ENCODE measurements at places on chromosomes 7 and 10.

DNA sequence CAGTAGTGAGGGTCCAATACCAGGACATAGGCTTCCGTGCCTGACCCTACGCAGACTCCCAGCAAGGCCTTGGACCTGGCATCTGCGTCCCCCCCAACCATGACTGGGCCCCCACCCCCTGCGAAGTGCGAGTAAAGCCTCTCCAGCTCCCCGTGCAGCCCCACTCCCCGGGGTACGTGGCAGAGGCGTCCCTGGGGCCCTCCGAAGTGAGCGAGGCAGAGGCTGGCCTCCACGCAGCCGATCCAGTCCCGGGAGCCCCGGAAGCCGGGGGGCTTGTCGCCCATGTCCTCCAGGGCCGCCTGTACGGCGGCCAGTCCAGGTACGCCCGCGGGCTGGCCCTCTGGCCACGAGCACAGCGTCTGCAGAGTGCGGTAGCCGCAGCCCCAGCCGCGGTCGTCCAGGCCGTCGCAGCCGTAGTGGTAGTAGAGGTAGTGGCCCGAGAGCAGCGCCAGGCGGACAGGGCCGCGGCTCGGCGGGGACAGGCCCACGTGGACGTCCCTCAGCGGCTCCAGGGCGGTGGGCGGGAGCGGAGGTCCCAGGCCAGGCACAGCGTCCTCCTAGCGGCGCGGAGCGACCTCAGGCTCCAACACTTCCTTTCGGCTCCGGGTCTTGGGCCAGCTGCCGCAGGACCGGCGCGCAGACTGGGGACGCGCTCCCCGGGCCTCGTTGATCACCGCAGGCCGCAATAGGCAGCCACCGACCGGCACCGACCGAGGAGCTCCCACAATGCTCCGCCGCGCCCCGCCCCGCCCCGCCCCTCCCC, at the start of gene UFSP1:
Gene UFSP1, minus strand, starts transcription at position 728 of the 763 bp plus-strand sequence. Its CDS starts 444 bp downstream, at position 284.
- peak; percentile 56 for DNase-seq

GRCh38 chr7:155878674-155879073, 66.4 kb upstream of the SHH start:
- no peak for DNase-seq

DNA sequence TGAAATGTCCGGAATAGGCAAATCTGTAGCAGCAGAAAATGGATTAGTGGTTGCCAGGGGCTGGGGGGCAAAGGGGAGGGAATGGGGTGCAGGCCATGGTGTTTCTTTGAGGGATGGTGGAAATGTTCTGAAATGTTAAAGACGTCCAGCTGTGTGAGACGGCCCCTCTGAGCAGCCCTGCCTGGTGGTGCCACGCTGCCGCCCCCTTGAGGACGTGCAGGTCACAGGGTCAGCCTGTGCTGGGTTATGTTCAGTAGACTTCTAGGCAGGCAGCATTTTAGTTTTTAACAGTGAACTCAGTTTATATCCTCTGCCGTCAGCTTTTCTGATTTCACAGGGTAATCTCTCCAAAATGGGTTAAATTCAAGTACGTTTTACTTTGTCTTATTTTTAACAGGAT, 9.4 kb downstream of the NUB1 start:
- no peak for DNase-seq

GRCh38 chr10:8275911-8276310, 221.4 kb downstream of the GATA3 start:
- no peak for DNase-seq

DNA sequence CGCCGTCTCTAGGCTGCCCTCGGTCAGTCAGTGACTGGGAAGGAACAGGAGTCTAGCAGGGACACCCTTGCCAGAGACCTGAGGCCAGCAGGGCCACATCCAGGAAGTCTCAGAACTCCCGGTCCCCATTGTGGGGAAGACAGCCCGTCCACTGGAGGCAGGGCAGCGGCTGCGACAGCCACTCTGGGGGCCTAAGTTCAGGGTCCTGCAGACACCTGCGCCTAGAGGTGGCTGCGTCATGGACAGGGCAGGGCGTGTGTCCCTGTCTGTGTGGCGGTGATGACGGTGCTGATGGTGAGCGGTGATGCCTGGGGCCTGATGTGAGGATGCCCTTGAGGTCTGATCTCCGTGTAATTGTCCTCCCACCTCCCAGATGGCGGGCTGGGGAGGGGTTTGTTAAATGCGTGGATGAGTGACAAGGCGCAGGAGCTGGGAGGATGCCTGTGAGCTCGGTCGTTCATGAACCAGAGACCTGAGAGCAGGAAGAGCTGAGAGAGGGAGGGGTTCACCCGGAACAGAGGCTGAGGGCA, 537.9 kb upstream of the FOXK1 start:
- DNase-seq, result no peak

DNA sequence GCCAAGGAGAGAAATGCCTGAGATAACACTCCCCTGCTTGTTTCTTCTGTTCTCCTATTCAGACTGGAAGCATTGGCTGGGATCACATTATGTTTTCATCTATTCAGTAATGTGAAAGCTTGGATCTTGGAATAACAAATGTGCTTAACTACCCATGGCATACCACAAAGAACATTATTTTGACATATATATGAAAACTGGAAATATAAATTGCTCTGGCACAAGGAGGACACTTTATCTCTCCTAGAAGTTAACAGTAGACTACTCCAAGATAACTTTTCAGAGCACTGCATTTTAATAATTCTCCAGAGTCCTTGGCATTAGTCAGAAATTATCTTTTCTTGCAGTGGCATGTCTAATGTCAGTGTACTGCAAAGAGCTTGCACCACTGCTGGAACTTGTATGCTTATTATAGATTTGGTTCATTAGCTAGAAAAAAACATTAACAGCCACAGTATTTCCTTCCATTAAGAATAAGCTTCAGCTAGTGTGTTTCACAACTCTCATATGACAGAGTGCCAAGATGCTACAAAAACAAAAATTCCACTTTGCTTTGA, 169.3 kb upstream of the LRRN3 start:
- no peak for DNase-seq

DNA sequence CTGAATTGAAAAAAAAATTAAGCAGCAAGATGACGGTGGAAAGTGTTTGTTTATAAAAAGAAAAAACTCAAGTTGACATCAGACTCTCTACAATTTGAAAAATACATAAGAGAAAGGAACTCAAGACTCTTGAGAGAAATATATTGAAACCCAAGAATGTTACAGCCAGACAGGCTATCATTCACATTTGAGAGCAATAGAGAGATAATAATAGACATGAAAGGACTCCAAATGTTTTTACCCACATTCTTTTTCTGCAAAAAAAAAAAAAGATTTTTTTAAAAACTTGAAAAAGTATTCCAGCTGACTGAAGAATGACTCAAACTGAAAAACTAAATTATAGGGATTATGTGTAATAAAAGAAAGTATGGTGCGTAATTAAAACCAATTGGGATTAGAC, 532.4 kb downstream of the INHBA start:
- no peak for DNase-seq

DNA sequence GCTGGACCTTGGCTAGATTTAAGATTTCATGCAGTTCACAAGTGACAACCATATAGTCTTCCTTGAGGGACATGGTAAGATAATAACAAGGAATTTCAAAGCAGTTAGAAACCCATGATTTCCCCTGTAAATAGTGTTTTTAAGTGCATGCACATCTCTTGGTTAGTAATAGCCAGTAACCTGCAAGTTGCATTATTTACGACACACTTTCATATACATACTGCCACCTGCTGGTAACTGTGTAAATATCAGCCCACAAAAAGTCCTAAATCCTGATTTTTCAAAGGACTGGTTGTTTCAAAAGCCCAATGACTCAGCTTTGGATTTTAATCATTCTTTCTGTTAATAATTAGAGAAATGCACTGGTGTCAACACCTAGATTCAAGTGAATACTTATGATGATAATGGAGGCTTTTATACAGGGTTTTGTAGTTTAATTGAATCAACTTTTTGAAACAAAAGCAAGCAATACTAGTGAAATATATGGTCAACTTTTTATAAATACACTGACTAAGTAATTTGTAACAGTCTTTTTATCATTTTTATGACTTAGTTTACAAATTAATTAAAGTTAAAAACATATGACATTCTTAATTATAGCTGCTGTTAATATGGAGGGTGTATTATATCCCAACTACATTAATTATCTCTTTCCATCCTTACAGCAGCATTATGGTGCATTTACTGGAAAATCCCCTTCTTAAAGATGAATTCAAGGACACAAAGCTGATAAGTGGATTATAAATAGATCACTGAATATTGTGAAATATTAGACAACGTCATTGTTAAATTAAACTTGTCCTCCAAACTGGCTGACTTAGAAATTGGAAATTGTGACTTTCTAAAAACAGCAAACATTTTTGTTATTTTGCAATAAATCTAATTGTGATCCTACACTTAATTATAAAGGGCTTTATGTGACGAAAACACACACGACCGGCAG, 367.7 kb upstream of the SEMA3D start:
- DNase-seq, result no peak

DNA sequence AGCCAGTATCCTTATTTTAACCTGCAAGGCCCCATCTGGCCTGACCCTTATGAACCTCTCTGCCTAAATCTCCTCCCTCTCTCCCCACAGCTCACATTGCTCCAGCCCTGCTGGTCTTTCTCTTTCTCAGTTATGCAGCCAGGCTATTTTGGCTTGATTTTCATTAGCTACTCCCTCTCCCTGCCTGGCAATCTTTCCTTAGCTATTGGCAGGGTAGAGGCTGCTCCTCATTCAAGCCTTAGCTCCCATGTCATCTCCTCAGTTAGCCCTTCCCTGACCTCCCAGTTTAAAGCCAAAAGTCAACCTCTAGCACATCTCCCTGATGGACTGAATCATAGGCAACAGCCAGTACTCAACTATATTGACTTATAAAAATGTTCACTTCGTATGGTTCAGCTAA, 214.4 kb upstream of the CELF2 start:
- DNase-seq, result no peak

DNA sequence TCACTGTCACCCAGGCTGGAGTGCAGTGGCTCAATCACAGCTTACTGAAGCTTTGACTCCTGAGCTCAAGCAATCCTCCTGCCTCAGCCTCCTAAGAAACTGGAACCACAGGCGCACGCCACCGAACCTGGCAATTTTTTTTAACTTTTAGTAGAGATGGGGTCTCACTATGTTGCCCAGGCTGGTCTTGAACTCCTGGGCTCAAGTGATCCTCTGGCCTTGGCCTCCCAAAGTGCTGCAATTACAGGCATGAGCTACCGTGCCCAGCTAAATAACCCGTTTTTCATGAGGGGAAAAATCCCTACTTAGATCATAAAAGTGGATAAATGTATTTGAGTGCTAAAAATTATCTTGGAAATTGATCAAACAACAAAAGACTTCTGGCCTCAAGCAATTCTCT, 200.5 kb upstream of the IMMP2L start:
- no peak for DNase-seq

DNA sequence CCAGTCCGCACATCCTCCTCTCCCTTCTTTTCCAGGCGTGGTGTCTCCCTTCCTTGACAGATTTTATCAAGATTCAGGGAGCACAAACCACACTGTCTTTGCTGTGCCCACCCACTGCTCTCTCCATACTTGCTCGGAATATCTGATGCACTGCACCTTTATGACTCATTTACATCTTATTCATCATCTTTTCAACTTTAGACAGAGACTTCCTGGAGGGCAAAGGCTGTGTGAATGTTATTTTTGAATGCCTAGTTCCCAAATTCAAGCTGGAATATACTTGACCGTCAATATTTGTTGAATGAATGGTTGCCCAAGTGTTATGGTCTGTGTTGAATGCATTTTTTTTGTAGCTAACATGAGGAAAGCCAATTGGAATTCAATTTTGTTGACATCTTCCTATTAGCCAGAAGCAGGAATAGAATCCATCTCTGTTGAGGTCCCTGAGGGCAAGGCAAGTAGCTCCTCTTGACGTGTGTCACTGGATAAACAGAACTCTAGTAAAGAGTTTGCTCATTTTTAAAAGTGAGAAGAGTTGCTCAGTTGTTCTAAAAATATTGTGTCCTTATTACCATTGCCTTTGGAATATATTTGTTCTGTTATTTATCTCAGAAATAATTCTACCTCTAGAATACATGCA, 95.0 kb downstream of the KLF6 start:
- DNase-seq, result no peak

DNA sequence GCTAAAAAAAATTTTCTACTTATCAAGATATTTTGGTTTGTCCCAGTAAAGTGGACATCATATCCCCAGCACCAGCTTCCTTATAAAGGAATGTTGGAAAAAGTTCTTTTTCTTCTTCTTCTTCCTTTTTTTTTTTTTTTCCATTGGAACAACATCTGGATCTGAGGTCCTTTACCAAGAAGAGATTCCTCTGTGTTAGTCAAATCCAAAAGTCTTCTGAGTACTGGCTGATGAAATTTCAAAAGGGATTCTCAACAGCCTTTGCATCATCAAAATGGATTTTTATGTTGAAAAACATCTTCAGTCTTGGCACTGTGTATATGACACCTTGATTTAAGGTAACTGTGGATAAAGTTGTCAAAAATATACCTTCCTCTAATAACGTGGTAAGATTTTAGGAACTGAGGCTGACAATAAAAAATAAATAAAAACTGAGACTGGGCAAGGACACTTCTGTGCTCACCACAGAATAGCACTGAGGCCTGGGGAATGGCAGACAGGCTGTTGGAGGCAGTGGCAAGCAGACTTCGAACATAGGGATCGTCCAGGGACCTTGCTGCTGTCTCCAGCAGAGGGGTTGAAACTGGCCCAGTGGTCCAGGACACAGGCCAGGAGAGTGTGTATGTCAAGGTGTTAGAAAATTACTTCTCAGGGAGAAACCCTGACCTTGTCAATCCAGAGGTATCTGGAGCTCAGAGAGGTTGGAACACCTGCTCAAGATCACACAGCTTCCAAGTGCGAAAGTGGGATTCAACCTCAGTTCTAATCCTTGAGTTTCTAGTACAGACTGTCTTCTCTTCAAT, 130.4 kb downstream of the PTPN20 start:
- DNase-seq, result no peak

DNA sequence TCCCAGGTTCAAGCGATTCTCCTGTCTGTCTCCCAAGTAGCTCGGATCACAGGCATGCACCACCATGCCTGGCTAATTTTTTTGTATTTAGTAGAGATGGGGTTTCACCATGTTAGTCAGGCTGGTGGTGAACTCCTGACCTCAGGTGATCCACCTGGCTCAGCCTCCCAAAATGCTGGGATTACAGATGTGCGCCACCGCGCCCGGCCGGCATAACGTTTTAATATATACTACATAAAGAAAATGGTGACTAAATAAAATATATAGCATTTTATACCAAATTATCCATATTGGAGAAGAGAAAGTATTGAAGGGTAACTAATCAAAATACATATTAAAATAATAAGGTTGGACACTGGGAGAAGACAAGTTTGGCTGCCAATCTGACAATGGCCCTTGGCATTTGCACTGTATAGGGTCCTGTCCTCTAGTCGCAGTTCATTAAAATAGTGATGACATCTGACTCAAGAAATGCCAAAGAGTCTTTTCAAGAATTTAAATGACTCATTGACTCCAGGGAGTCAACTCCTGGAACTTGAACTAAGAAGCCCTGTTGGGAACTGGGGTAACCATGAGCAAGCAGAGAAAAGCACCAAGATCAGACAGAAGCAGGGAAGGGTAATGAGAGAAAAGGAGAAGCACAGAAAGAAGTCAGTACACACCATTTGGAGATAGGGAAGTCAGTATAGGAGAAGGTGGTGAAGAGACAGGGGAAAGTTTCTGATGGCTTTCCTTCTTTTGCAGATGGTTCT, 91.1 kb downstream of the CH25H start:
- DNase-seq, result no peak

- DNase-seq, result no peak
These were observed 32.4 kb upstream of the LBX1 start for GRCh38 chr10:101261702-101262101.
